ENCODE measurements at places on chromosomes 16 and 17.

- DNase-seq, result no peak
Measured at GRCh38 chr16:67030221-67030962, 1.4 kb downstream of the CBFB start.

DNA sequence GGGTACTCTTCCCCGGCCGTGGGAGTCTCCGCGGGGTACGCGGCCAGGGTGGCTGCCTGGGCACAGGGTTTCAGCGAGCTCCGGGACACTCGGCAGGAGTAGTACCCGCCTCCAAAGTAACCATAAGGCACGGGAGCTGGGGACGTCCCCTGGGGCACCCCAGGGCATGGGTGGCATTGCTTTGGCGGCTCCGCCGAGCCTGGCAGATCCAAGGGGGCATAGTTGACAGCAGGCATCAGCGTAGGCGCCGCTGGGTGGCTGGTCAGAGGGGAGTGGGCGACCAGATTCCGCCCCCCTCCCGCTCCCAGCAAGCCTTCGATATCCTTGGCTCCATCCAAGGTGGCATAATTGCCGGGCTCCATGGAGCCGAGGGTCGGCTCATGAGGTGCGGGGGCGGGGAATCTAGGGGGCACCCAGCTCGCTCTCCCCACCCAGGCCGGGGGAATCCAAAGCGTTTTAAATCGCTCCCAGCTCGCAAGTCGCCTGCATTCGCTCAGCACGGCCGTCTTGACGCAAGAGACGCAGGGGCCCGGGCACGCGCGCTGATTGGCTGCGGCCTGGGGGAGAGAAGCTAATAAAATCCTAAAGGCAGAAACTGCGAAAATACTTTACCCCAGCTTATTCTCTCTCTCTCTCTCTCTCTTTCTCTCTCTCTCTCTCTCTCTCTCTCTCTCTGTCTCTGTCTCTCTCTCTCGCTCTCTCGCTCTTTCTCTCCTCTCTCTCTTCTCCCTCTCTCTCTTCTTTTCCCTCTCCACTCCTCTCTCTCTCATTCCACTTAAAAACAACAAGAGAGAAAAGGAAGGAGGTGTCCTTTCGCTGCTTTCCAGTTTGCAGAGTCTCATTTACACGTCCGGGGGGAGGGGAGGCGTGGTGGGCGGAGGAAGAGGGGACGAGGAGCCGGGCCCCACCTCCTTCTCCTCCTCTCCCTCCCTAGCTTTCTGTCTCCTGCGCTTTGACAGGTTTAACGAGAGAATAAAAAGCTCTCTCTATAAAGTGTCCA is at the start of gene HOXB13:
HOXB13 (minus strand) TSS at position 519 of the 1,000 bp plus-strand sequence; CDS start at position 362, 157 bp downstream.
- no peak for DNase-seq

DNA sequence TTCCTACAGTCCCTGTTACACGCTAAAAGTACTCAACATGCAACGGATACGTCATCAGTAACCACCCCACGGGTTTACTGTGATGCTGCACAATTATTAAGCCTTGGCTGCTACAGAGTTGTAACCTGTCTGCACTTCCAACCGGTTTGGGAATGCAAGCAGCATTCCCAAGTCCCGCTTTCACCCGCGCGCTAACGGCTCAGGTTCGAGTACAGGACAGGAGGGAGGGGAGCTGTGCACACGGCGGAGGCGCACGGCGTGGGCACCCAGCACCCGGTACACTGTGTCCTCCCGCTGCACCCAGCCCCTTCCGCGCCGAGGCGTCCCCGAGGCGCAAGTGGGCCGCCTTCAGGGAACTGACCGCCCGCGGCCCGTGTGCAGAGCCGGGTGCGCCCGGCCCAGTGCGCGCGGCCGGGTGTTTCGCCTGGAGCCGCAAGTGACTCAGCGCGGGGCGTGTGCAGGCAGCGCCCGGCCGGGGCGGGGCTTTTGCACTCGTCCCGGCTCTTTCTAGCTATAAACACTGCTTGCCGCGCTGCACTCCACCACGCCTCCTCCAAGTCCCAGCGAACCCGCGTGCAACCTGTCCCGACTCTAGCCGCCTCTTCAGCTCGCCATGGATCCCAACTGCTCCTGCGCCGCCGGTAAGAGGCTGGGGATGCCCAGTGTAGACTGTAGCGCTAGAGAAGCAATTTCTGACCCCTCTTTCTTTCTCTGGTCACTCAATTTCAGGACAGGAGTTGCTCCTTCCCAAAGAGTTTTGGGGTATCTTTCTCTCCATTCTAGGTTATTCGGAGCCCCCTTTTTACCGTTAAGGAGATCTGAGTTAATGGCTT is at the start of gene MT2A:
MT2A (plus strand) TSS at position 542 of the 833 bp plus-strand sequence; CDS start at position 614, 72 bp downstream.
- peak; percentile 86 for DNase-seq

DNA sequence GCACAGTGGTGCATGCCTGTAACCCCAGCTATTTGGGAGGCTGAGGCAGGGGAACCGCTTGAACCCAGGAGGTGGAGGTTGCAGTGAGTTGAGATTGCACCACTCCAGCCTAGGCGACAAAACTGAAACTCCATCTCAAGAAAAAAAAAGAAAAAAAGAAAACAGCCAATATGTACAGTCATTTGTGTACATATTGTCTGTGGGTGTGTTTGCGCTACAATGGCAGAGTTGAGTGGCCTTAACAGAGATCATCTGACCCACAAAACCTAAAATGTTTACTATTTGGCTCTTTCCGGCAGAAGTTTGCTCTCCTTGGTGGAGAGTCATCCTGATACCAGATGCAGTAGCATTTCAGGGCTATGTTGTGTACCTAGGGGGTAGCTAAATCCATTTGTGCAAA is 57.9 kb downstream of the ARSG start:
- DNase-seq, result no peak

GRCh38 chr17:28741358-28742349 is 2.2 kb upstream of the TRAF4 start:
- no peak for DNase-seq

DNA sequence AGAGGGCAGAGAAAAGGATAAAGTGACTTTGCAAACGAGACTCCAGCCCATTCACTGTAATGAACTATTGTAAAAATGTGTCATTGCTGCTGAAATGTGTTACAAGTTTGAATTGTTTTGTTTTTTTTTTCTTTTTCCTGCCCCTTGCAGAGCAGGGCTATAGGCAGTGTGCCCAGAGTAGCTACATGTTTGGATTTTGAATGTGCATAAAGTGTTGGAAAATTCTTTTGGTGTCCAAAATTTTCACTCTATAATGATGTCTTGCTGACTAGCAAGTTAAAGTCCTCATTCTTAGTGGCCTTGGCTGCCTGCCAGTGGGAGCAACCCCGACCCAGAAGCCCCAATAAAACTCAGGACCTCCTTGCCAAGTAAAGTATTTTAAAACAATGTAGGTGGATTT is 66.5 kb downstream of the IGF2BP1 start:
- no peak for DNase-seq

- no peak for DNase-seq
Measured at GRCh38 chr17:77203436-77203835, 62.7 kb downstream of the SEC14L1 start.

DNA sequence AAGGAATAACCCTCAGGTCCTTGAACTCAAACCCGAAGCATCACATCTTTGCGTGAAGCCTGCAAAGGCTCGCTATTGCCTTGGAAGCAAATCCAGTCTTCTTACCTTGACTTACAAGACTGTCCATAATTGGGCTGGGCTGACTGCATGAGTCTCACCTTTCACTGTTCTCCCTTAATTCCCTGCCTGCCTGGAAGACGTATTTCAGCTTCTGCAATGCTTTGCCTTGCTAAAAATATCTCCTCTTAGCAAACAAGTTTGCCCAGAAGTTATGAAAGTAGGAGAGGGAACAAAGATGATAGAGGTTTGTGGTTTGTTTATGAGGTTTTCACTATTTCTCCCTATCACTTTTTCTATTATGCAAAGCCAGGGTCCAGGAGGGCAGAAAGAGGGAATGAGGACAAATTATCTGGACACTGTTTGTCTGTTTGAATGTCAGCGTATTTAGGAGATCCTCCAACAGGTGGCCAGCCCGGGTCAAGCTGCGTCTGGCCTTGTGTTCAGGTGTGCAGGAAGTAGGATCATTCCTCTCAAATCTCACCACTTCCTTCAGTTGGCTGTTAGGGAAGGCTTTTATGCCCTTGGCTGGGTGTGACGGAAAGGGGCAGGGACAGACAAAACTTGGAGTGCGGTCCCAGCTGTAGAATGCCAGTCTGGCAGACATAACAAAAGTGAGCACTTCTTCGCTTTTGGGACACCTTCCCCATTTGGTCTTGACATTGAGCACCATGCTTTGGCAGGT is 488.9 kb downstream of the CDH13 start:
- no peak for DNase-seq

Measured in stimulated activated CD4-positive, alpha-beta T cell treated with anti-CD3 and anti-CD28 coated beads, Interleukin-15, amount 100 ng/mL, for 1 hour (primary cell).